ENCODE measurements at places on chromosomes 2 and 18.

DNA sequence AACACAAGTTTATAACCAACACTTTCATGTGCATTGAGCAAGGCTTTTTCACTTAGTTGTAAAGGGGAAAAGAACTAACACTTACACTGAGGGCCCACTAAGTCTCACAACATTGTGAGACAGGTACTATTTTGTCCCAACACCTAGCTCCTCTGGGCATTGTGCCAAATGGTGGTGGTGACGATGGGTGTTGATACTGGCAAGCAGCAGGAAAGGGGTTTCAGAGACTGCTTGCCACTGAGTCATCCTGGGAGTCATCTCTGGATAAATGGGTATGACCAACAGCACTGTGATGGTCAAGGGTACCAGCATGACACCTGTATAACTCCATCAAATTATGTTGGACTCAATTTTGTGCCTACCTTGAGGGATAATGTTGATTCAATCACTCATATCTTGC lies 138.8 kb upstream of the ITGA6 start:
- DNase-seq, result peak; percentile 71

- no peak for DNase-seq
These were observed 287.9 kb upstream of the KLHL29 start for GRCh38 chr2:23096906-23097602.

DNA sequence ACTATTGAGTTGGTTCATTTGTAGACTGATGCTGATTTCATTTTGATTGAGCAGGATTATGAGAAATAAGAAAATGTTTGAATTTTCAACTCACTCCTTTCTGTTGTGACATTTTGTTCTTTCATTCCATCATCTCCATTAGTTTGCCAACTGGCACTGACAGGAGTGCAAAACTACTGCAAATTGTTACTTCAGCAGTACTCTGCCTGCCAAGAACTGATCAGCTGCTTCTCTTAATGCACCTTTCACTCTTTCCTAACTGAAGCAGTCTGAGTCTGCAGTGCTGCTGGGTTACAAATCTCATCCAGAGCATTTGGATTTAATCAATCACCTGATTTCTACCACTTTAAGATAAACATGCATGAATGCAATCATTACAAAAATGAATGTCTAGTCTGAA lies 70.9 kb downstream of the TMEFF2 start:
- DNase-seq, result no peak

- DNase-seq, result no peak
These were observed 50.9 kb downstream of the CACNB4 start for GRCh38 chr2:152047824-152048471.

DNA sequence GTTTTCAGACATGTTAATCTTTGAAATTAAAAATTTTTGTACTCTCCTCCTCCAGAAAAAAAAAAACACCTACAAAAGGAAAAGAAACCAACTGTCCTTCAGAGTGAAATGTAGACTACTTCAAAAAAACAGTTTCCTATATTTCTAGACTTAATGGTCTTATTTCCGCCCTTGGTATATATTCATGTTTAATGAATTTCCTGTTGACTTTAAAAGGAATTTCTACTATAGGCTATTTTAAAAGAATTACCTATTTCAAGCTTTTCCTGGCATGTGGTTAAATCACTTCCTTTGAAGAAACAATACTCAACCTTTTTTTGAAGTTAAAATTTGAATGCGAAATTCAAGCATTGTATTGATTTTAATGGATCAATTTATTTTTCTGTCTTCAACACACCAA lies 29.2 kb downstream of the GULP1 start:
- DNase-seq, result no peak

DNA sequence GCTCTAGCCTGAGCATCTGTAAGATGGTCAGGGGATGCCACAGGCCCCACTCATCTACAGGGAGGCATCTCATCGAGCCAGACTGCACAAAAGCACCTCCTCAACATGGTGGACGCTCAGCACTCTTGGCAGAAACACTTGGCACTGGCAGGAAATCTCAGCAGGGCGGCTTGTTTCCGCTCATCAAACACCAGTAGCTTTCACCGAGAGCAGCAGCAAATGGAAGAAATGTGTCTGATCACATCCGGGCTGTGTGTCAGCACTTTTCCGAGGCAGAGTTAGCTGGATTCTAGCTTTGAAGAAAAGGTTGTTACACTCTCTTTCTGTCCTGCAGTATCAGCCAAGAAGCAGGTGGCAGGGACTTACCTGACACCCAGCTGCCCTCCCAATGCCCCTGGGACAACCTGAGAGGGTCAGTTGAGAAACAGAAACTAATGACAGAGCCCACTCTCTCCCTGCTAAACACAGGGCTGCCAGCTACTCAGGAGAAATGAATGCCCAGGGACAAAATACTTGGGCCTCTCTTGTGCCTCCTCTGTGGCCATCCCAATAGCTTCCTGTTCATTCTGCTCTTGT lies 68.9 kb upstream of the FZD7 start:
- DNase-seq, result peak; percentile 42

GRCh38 chr18:37238282-37239108 lies 327.1 kb downstream of the CELF4 start:
- no peak for DNase-seq

DNA sequence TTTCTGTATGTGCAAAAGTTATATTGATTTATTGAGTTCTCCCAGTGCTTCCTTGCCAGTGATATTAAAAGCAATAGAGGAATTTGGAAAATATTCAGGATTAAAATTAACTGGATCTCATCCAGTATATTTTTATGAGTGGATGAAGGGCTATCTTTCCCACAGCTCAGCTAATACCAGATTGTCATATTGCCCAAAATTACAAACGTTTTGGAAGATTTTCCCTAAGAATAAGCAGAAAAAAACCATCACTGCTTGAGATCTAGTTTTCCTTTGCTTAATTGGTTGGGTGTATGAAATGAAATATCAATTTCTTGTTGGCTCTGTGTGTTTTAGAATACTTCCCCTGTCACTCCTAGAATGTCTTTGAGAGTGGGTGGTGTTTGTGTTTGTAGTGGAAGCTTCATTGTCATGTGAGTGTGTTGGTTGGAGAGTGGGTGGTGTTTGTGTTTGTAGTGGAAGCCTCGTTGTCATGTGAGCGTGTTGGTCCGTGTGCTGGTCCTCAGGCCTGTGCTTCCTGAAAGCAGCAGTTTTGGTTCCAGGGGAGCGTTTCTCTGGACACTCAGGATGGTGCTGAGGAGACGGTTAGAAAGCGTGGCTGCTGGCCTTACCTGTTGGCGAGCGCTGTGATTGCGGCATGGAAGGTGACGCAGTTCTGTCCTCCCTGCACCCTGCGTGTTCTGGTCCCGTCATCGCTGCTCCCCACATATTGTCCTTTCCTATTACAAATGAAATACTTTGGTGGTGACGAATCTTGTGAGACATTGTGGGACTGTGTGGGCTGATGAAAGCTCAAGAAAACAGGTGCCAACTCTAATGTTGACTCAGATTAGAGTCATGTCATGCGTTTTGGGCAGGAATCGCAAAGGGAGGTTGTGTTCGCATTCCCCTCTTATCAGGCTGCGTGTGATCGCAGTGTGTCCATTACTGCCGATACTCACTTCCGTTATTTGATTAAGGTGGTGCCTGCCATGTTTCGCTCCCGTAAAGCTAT lies 12.4 kb downstream of the ASB1 start:
- DNase-seq, result peak; percentile 41

GRCh38 chr2:221019668-221020067 lies 552.4 kb downstream of the EPHA4 start:
- no peak for DNase-seq

DNA sequence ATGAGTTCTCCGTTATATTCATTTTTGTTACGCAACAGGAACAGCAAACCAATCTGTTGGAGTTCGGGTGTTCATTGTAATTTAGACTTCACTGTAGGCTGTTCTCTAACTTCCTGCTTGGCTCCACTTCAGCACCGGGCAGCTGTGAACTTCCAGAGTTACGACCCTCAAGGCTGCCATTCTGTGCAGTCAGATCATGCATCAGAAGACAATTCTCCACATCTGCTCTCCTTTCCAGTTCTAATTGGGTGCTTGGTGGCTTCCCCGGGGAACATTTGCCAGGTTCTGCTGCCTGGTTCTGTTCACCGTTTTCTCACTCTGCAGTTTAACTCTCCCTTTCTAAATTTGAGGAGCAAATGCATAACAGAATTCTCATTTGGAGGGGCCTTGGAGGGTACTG lies 237.7 kb downstream of the NYAP2 start:
- no peak for DNase-seq

DNA sequence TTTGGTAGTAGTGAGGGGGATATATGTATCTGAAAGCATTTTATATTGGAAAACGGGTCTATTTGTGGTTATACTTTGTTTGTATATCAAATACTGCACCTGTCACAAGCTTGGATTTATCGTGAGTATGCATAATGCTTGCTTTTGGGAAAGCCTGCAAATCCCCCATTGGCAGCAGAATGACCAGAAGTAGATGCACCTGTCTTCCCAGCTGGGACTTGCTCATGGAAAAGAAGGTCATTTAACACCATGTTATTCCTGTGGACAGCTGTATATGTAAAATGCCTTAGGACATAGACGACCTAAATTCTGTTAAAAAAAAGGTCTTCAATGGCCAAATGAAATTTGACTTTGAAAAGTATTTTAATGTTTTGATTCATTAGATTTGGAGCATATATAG lies 599.4 kb downstream of the XIRP2 start:
- no peak for DNase-seq

- DNase-seq, result no peak
These were observed 157.3 kb downstream of the DYSF start for GRCh38 chr2:71610671-71611070.

DNA sequence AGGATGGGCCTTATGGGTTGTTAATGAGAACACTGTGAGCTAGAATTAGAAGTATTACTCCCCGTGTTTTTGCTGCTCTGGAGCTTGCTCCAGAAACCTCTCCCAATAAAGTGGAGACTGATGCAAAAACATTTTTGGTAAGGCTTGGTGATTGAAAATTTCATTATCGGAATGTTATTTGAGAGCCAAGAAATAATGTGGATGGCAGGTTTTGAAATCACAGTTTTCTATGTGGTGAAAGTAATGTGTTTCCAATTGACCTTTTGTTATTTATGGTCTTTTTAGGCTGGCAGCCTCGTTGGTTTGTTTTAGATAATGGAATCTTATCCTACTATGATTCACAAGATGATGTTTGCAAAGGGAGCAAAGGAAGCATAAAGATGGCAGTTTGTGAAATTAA lies 5.1 kb downstream of the PLEKHA3 start:
- DNase-seq, result no peak

GRCh38 chr2:121211689-121212151 lies 73.3 kb downstream of the TFCP2L1 start:
- DNase-seq, result no peak

DNA sequence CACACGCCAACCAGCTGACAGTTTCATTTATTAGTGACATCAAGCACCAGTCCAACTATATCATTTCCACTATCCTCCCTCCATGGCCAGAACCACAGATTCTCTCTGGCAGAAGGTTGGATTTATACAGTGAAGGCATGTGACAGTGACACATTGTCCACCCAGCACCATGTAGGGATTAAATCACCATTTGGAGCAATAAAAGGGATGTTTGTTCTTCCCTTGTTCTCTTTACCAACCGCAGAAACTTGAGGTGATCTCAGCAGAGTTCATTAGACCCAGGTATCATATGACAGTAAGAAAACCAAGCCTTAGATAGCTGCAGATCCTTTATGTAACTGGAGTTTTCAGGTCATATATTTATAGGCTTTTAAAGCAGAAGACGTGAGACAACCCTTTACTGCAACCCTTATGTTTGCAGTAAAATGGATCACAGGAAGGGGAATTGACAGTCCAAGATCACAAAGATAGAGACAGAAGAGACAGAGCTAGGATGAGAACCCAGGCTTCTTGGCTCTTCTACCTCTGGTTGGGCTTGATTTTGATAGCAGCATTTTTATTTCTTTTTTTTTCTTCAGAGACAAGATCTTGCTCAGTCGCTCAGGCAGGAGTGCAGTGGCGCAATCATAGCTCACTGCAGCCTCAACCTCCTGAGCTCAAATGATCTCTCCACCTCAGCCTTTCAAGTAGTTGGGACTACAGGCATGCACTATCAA lies 80.1 kb downstream of the XDH start:
- DNase-seq, result no peak

DNA sequence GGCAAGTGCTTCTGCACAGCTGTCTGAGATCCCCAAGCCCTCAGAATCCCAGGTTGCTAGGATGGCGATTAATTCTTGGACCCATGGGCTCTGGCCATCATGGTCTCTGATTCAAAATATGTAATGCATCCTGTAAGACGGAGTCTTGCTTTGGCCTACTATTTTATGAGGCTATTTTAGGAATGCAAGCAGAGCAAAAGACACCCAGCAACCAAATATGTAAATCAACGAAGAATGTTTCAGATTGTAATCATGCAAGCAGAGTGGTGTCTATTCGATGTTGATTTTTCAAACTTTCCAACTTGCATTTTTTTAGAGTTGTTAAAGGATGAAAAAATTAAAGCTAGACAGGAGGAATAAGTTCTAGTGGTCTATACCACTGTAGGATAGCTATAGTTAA lies 154.8 kb downstream of the COL6A3 start:
- DNase-seq, result no peak

GRCh38 chr2:153235516-153235915 lies 243.0 kb downstream of the RPRM start:
- DNase-seq, result no peak

DNA sequence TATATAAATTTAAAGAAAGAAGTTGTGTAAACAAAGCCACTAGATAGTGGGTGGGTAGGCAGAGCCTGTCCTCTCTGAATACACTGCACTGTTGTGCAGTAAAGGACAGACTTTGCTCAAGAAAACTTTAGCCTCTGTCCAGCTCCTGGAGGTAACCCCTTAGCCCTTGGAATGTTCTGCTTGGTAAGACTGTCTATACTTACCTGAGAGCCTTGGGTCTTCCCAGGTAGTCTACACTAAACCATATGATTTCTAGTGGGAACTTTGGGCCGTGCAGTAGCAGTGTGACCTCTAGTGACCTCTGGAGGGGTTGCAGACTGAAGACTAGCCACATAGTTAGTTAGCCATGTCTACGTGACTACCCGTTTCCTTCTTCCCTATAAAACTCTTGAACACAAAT lies 678.3 kb upstream of the NRXN1 start:
- DNase-seq, result no peak

DNA sequence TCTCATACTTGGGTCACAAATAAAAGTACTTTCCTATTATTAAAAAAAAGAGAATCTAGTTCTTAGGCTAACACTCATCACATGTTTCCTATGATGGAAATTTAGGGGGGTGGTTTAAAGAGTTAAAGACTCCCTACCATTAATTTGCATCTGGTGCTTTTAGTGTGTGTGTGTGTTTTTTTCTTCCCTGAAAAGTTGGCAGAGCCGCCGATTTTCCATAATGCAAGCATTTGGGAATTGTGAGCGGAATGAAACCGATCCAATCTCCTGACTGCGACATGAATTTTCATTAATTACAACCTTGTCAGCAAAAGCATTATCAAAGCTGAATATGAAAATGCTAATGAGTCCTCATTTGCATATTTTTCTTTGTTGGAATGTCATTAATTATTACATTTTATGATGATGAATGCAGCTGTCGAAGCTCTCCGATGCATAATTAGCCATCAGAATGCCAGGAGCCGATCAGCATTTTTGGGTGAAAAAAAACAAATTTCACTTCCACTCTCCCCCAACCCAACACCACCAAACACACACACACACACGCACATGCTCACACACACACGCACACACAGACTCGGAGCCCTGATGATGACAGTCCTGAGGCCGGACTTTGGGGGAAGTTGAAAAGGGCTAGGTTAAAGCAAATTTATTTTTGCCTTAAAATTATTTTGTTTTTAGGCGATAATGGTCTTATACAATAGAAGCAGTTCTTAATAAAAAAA lies 165.4 kb downstream of the TCF4 start:
- no peak for DNase-seq

- no peak for DNase-seq
These were observed 175.3 kb downstream of the INHBB start for GRCh38 chr2:120520929-120521912.

All from CD4-positive, alpha-beta T cell treated with Interleukin-6 for 4 hours (primary cell).